IMR-90 (cell line): ENCODE measurements at places on chromosomes 12 and 14.
A peak's percentile ranks its signal among the peaks of the same experiment; 100 is the strongest.

DNA sequence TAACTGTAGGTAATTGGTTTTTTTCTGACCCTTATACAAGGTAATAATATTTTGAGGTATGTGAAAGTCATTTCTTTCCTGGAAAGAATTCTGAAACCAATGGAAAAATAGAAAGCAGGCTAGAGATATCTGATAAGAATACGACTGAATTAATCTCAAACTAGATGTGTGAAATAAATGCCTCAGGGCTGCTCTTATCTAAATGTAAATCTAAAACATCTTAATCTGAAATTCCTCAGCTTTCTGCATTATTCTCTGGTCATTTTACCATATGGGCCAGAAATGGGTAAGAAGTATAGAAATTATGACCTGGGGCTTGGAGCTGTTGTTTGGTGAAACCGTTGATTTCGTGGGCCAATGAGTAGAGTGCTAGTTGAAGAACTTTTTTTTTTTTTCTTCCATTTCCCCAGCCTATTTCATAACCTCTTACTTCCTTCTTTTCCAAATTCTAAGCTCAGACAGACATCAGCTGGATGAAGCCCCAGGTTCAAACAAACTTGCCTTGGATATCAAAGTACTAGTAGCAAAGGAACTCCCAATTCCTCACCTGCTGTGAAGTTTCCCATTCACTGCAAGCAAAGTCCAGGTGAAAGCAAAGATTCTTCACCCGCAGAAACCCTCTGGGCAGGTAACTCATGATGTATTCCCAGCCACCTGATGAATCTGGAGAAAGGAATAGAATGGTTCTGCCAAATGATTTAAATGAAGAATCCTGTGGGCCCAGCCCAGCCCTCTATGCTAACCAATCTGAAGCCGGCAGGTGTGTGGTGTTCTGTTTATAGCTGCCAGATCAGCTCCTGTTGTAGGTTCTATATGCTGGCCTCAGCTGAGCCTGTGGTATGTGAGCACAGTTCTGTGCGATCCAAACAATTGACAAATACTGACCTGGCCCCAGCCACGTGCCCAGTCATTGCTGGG, 9.7 kb upstream of the FOS start:
- no peak for DNase-seq

DNA sequence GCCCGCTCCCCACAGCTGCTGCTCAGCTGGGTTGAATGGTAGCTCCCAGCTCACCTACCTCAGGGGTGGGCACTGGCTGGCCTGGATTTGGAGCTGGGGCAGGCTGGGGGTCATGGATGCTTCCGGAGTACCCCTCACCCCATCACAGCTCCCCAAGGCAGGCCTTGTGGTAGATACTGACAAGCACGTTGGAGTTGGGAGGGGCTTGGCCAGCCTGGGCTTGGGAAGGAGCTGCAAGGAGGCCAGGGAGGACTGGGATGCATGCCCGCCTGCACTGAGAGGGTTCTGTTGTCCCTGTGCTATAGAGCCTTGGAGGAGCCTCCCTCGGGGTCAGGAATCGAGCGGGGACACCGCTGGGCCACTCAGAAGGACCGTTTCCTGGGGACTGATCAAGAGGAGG, 14.2 kb downstream of the TMEM63C start:
- DNase-seq, result no peak

DNA sequence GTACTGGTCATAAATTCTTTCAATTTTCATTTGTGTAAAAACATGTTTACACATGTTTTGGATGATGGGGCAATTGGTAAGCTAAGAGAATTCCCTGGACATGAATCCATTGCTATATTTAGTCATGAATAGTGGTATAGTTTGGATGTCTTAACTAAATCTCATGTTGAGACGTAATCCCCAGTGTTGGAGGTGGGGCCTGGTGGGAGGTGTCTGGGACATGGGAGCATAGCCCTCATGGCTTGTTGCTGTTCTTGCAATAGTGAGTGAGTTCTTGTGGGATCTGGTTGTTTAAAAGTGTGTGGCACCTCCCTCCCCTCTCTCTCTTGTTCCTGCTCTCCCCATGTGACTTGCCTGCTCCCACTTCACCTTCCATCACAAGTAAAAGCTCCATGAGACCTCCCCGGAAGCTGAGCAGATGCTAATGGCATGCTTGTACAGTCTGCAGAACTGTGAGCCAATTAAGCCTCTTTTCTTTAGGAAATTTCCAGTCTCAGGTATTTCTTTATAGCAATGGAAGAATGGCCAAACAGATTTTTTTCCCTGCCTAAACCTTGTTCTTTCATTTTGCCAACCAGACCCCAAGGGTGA, 33.6 kb downstream of the CTSG start:
- peak; percentile 12 for DNase-seq

GRCh38 chr12:28223858-28224257, 33.6 kb downstream of the CCDC91 start:
- no peak for DNase-seq

DNA sequence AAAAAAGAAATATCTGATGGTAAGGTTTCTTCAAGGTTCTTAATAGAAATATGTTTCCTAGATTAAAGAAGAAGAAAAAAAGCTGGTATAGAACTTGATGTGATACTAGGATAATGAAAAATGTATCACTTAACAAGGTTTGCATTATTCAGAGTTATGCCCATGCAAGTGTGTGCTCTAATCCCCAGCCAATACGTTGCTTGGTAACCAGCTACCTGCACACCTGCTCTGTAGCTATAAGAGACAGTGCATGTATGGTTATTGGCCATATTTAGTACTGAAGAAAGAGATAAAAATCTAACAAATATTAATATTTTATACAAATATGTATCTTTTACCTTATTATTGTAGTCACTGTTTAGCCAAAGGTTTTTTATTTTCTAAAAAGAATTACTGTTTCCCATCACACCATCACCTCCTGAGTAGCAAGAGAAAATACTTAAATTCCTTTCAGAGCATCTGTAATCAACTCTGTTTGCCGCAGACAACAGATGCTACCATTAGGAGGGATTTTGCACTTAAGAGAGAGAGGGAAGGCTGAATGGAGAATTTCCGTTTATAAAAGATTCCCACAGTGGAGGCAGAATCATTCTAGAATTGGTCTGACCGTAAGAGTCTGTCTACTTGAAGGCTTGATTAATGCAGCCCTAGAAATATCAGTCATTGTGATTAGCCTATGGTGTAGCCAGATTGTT, 115.6 kb downstream of the NEDD1 start:
- no peak for DNase-seq

DNA sequence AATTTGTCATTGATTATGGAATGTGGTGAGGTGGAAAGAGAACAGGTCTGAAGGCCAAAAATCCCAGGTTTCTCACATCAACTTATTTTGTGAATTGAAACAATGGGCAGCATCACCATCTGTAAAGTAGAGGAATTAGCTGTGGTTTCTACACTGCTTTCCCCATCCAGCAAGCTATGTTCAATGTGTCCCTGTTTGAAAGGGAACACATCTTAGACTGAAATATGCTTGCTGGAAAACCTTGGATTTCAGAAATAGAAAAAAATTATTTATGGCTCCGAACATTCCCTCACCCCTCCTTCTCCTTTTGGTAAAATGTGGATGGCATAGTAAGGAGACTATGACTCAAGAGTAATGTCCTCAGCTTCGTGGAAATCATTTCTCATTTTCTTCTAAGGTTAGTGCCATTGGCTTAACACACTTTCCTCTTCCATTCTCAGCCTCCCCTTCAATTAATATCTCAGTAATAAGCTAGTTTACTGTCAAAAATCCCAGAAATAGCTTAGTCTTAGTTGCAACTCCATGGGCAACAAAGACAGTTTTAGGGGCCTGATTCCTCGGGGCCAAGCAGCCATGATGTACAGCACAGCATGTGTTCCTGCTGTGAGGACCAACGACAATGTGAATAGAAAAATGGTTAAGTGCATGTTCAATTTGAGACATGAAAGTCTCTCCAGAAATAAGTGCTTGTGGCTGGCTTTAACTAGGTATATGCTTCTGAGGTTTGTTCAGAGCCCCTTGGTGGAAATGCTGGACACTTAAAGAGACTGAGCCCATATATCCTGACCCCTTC, 205.8 kb upstream of the SLC38A2 start:
- no peak for DNase-seq

GRCh38 chr14:100576091-100577085, 10.8 kb downstream of the BEGAIN start:
- no peak for DNase-seq

GRCh38 chr12:53052419-53053217, 2.8 kb downstream of the TNS2 start:
- peak; percentile 85 for DNase-seq

GRCh38 chr12:61018571-61018970, 1241.6 kb upstream of the USP15 start:
- no peak for DNase-seq
